ENCODE measurements at places on chromosomes 3 and 15. TPM values are rescaled to one million over a fixed set of nuclear protein-coding genes. Genes with fewer than 3 reads are reported as not detected.

GPR176 gene
- total RNA-seq = not detected

ASB14 gene
- total RNA-seq = not detected

CKMT1A gene
- total RNA-seq = not detected

AADACL2 gene
- not detected for total RNA-seq

SERPINI2 gene
- total RNA-seq = not detected

GRCh38 chr15:51243774-51244173, 94.6 kb downstream of the CYP19A1 start:
- no peak for DNase-seq

DNA sequence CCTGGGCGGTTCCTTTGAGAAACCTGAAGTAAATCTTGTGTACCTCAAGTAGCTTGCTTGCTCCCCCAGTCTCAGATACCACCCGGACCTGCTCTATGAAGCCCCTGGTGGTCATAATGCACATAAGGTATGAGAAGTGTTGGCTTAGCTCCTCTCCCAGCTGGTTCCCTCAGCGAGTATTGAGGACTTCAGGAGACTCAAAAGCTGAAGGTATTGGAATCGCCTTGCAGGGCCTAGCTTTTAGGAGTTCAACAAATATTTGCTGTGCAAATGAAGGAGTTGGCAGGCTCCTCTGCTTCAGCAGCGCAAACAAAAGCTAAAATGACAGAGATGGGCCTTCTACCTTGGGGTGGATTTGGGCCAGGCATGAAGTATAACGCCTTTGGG, 1.7 kb downstream of the CMTM8 start:
- peak; percentile 57 for DNase-seq

DNA sequence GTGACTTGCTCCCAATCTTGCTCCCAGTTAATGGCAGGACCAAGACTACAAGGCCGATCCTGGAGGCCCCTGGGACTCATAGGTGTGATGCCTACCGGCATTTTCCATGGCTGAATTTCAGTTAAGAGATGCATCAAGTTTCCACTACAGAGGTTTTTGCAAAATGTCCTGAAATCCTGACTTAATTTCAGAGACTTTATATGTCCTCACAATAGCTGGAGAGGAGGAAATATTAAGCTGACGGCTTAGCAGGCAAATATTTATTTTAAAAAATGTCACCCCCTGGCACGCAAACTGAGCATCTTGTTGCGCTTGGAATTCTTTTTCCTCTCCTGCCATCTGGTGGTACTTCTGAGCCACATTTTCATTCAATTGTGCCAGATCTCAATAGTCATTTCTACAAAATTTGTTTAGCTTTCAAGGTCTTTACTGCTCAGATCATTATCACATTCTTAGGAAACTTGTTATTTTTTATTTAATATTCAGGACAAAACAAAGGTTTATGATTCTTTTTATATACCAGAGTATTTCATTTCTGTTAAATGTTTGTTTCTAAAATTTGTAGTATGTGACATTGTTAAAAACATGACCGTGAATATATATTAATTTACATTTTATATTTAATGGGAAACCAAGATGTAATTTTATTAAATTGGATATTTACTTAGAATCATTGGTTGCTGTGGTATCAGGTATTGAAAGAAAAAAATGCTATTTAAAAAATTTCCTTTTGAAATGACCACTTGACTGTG, 189.2 kb upstream of the THRB start:
- DNase-seq = peak; percentile 23

GRCh38 chr3:131218196-131218595, 163.4 kb upstream of the NUDT16 start:
- DNase-seq = no peak
